BJ (cell line): ENCODE measurements at places on chromosomes 16 and 17.

- DNase-seq: no peak
Measured at GRCh38 chr17:55484575-55484974, 26.7 kb downstream of the SMIM36 start.

DNA sequence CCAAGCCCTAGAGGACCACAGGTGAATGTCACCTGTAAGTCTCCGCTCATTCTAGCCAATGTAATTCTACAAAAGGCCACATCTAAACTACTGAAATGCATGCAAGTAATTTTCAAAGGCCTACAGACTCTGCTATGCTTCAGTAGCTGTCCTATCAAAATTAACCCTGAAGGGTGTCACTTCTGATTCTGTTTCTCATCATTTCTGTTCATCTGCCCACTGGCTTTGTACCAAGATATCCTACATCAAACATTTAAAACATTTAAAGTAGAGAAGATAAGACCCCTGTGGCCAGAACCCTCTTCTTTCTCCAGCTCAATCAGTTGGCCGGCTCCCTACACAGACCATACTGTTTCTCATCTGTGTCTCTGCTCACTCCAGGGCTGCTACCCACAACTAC lies 21.5 kb downstream of the PHF12 start:
- DNase-seq: no peak

- peak; percentile 5 for DNase-seq
Measured at GRCh38 chr16:67207249-67208091, 8.5 kb downstream of the ELMO3 start.

GRCh38 chr17:38322156-38322779 lies 21.5 kb downstream of the GPR179 start:
- DNase-seq: no peak

DNA sequence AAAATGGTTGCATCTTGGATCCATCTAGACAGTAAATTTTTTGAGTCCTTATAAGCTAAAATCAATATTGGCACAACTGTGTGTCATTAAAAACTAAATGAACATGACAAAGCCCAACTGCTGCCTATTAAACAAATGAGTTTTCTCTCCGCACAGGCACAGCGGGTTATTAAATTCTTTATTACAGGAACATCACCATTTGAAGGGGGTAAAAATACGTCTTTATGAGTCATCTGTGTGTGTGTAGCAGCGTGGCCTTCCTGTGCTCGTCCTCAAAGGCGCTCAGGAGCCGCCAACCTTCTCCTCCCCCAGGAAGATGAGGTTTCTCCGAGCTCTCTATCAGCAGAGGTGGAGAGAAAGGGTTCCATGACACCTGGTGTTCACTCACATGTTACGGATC lies 62.6 kb upstream of the SDK2 start:
- no peak for DNase-seq

GRCh38 chr16:13702614-13703013 lies 217.3 kb upstream of the ERCC4 start:
- DNase-seq: no peak

DNA sequence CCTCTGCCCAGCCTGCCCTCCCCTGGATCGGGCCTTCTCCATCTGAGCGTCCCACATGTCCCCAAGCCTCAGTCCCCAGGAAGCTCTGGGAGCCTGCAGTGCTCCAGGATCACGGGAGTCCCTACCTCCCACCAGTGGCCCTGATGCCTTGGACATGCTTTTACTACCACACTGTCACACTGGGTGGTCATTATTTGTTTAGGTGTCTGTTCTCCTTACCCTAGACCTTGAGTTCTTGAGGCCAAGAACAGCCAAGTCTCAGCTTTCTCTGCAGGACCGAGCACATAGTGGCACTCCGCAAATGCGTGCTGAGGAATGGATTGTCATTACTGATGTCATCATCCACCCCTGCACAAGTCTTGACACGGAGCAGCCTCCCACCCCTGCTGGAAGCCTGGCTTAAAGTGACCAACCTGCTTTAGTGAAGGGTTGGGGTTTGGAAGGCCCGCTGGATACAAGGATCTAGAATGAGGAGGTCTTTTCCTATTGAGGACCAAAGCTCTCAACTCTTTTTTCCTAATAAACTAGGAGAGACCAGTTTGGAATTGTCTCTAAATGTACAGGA lies 132.9 kb upstream of the CRHR1 start:
- DNase-seq: no peak

DNA sequence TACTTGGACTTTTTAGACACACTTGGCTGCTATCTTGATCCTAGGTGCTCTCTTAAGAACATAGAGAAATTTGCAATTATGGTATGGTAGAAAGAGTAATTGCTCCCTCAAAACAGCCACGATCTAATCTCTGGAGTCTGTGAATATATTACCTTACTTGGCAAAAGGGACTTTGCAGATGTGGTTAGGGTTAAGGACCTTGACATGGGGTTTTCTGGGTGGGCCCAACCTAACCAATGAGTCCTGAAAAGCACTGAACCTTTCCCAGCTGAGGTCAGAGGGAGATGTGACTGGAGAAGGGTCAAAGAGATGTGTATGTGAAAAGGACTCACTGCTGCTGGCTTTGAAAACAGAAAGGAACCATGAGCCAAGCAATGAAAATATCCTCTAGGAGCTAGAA lies 26.7 kb upstream of the MED13 start:
- no peak for DNase-seq

DNA sequence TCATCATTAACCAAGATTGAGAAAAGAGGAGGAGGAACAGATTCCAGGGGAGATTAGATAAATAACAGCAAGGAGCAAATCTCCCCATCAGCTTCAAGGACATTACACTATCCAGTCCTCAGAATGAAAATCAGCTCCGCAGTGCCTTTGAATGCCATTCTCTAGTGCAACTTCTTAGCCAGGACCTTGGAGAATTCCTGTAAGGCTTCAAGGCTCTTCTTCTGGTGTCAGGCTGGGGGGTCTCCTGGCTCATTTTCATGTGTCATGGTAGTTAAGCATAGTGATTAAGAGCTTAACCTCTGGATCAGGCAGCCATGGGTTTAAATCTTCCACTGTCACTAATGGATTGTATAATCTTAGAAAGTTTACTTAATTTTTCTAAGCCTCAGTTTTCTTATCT lies 137.3 kb upstream of the CCL2 start:
- no peak for DNase-seq

DNA sequence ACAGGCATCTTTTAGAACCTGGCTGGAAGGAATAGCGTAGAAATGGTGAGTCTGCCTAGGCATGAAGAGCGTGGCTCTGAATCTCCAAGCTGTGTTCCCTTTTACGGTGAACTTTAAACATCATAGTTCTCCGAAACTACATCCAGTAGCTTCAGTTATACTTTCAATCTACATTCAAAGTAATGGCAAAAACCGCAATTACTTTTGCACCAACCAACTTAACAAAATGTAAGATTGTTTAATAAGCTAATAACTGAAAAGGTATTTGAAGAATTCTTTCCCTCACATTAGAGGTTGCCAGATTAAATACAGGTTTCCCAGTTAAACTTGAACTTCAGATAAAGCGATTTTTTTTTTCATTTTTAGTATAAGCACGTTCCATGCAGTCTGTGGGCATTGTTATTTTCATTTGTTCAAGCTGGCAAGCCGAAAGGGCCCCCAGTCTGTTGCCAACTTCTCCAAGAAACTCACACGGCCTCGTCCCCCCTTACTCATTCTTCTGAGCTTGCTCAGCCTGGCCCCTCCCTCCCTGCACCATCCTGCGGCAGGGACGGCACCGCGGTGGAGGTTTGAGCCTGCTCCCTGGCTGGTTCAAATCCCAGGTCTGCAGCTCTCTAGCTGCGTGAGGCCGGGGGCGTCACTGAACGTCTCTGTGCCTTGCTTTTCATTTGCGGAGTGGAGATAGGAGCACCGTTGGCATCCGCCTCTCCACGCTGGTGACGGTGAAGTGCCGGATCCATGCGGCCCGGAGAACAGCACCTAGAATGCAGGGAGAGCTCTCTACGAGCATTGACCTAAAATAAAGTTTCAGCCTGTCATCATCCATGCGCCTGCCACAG lies 3.5 kb upstream of the MTHFSD start:
- DNase-seq: no peak

GRCh38 chr17:8665684-8666083 lies 35.2 kb upstream of the MYH10 start:
- no peak for DNase-seq

DNA sequence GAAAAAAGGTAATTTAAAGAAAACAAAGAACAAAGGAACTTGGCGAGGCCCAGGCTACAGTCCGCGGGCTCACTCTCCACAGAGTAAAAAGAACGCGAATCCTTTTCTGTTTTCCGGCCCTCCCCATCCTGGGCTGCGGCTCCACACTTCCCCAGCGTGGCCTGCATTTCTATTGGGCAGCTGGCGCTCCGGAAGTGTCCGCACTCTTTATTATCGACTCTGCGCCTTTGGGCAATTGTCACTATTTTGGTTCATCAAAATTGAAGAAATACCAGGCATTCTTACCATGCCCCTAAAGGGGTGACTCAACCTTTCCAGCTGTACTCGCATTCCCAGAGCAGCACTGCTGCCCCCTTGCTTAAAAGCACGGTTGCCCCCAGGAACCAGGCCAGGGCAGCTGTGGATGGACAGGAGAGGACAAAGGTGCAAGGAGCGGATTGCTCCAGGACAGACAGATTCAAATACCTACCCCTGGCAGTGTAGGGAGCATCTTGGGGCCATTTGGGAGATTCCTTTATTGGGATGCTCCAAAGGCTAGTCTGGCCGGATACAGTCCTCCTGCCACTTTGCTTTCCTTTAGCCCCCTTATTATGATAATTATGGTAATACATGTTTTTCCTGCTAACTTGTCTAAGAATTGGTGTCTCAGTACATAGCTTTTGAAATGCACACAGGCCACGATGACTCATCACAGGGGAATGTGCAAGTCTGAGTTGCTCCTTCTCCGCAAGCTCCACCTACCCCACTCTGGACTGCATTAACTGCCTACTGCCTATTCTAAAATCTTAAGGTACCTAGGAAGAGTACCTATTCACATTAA lies 985 bp upstream of the SLFN12 start:
- DNase-seq: peak; percentile 94

DNA sequence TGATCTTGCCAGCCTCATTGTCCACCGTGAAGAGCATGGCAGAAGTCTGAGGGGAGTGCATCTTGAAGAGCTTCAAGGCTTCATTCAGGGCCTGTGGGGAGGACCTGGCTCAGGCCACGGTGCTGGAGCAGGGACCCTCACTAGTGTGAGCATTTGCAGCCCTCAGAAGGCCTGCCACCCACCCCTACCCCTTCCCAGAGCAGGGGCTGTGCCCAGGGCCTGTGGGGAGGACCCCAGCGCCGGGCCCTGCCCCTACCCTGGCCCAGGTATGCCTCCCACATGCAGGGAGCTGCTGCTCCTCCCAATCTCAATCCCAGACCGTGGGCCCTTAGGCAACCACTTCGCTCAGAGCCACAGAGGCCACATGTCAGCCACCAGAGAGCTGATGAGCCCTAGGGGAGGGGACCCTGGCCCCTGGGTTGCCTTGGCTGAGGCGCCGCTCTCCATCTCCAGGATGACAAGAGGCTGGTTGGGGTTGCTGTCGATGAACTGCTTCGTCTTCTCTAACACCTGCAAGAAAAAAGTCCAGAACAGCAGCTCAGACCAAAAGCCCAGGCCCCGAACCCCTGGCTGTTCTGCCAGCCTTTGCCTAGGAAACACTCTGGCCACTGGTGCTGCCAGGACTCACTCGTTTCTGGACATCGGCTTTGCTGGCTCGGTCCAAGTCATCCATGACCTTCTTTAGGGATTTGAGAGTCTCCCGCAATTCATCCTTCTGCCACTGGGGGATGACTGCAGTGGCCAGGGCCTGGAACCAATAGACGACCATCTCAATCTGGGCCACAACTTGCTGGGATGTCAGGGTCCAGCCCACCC lies 1.8 kb upstream of the EXOSC6 start:
- DNase-seq: no peak

DNA sequence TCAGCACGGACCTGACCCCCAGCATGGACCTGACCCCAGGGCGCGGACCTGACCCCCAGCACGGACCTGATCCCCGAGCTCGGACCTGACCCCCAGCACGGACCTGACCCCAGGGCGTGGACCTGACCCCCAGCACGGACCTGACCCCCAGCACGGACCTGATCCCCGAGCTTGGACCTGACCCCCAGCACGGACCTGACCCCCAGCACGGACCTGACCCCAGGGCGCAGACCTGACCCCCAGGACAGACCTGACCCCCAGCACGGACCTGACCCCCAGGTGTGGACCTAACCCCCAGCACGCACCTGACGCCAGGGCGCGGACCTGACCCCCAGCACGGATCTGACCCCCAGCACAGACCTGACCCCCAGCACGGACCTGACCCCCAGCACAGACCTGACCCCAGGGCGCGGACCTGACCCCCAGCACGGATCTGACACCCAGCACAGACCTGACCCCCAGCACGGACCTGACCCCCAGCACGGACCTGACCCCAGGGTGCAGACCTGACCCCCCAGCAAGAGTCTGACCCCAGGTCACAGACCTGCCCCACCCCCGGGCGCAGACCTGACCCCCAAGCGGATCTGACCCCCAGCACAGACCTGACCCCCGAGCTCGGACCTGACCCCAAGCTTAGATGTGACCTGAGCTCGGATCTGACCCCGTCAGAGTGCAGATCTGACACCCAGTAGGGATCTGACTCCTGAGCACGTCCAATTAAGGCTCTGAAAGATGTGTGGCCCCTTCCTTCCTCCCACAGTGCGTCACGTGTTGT lies 98.7 kb downstream of the C16orf95 start:
- DNase-seq: no peak

- DNase-seq: no peak
Measured at GRCh38 chr16:76441876-76442275, 164.7 kb downstream of the CNTNAP4 start.

DNA sequence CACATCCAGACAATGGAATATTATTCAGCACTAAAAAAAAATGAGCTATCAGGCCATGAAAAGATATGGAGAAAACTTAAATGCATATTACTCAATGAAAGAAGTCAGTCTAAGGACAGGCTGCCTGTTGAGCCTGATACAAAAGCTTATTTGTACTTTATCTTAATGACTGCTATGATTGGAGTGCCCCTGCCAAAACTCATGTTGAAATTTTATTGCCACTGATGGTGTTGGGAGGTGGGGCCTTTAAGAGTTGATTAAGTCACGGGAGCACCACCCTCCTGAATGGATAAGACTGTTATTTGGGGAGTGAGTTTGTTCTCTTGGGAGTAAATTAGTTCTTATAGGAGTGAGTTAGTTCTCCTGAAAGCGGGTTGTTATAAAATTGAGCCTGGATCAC lies 9.9 kb downstream of the C17orf67 start:
- no peak for DNase-seq

DNA sequence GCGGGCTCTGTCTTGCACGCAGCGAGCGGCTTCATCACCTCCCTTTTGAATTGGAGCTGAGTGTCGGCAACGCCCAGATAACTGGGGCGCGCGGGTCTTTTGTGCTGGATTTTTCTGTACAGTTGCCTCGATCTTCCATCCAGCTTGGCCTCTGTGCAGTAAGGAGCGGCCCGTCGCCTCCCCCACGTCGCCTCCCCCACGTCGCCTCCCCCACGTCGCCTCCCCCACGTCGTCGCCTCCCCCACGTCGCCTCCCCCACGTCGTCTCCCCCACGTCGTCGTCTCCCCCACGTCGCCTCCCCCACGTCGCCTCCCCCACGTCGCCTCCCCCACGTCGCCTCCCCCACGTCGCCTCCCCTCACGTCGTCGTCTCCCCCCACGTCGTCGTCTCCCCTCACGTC lies 15.7 kb upstream of the PRR35 start:
- DNase-seq: no peak
